ENCODE measurements at places on chromosomes 3 and 15. TPM values are rescaled to one million over a fixed set of nuclear protein-coding genes. Genes with fewer than 3 reads are reported as not detected.

PAQR5 gene
- total RNA-seq = 3.8 TPM

ADAMTSL3 gene
- total RNA-seq = 0.48 TPM

COLQ gene
- 1.00 TPM for total RNA-seq

ZKSCAN7 gene
- 13.0 TPM for total RNA-seq

SLC2A2 gene
- not detected for total RNA-seq

LINS1 gene
- 9.5 TPM for total RNA-seq

CRYGS gene
- 1.8 TPM for total RNA-seq

DNA sequence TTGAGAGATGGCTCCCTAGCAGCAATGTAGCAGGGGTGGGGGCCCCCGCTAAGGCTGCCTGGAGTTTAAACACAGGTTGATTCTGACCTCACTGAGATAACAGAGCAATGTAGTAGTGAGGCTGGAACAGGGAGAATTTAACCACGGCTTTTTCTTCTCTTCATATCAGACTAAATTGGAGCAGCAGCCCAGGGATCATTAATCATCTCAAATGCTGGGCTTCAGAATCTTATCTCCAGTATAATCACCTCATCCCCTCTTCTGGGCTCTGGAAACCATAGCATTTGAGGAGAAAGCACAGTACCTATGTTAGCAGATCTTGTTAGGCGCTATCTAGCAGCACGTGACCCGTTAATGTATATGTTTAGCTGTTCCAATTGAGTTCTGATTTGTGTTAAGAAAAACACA lies 25.4 kb upstream of the DET1 start:
- DNase-seq = no peak

- no peak for DNase-seq
These were observed 26.2 kb downstream of the SLC12A8 start for GRCh38 chr3:125186261-125186787.

GRCh38 chr3:125679258-125679657 lies 84.0 kb upstream of the OSBPL11 start:
- DNase-seq = no peak

DNA sequence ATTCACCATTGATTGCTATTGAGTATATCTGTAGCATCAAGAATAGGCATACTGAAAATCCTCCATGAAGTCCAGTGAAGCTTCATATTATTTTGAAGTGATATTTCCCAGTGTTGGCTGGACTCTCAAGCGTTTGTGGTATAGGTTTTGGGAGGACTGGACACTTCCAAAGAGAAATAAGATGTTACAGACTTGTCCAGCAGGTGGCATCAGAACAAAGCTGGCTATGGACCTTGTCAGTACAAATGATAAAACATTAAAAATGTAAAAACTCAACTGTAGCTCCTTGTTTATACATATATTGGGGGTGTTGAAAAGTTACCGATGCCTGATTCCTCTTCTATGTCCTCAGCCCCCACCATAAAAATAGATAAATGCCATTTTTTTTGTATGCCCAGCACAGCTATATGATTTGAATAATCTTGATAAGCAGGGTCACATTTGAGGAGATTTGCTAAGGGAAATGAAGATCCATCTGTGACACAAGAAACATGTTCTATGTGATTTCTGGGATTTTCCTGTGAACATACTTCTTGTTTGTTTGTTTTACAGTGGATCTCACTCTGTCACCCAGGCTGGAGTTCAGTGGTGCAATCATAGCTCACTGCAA lies 54.5 kb upstream of the GOLGA6B start:
- peak; percentile 37 for DNase-seq

GRCh38 chr15:70466305-70466704 lies 297.1 kb downstream of the UACA start:
- DNase-seq = no peak

DNA sequence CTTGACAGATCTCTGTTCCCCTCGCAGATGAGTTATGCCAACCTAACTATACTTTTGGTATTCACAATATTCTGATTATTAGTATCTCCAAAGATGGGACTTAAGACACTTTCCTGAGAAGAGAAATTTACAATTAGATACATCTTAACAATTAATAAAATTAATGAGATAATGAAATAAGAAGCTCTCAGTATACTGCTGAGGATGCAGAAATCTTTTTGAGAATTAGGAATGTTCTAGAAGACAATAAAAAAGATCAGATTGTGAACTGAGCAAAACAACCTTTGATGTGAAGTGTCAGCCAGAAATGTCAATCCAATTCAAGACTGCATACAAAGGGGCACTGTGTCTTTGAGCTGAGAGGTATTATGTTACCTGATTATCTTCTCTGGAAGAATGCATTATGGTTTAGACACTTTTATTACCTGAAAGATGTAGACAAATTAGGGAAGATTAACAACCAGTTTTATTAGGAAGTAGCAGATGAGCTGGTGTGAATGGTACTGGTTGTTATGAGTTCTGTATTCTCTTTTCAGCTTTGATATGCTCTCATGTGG lies 262.9 kb downstream of the TIGIT start:
- no peak for DNase-seq

DNA sequence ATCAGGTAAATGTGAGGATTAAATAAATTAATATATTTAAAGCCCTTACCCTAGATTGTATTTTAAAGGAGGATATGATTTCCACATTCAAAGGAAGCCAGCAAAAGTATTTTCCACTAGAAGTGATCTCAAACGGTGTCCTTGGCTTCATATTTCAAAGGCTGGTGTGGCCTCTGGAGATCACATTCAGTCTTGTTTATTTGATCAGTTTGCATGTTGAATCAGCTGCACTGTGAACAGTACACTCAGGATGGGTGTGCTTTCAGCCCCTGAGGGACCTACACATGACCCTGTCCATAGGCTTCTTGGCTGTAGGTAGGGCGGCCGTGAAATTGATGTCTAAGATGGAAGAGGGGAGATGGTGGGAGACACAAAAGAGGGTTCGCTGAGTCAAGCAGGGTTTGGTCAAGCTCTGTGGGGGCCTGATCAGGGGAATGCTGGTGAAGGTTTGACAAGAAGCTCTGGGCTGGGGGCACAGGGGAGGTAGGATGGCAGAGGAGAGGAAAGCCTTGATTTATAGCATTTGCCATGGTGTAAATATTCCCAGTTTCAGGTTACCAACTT lies 21.9 kb downstream of the CYP8B1 start:
- no peak for DNase-seq

DNA sequence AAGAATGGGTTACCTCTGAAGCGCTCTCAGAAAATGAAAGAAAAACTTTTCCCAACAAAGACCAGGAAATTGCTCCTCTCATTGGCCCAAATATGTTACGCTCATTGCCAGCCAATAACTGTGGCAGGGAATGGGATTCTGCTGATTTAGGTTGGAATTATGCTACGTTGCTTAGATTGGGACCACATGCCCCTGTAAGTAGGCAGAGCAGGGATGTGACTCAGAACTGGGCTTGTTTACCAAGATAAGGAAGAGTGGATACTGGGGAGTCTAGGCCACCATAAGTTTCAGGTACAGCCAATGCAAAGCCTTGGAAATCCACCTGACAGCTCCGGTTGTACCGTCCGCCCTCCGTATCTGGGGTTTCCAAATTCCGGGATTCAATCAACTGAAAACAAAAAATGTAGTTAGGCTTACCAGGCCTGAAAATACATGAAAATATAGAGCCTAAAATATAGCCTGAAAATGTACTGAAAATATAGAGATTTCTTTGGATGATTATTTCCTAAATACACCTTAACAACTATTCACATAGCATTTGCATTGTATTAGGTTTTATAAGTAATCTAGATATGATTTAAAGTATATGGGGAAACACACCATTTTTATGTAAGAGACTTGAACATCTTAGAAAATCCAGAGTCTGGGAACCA lies 1.5 kb upstream of the TCF12 start:
- no peak for DNase-seq

DNA sequence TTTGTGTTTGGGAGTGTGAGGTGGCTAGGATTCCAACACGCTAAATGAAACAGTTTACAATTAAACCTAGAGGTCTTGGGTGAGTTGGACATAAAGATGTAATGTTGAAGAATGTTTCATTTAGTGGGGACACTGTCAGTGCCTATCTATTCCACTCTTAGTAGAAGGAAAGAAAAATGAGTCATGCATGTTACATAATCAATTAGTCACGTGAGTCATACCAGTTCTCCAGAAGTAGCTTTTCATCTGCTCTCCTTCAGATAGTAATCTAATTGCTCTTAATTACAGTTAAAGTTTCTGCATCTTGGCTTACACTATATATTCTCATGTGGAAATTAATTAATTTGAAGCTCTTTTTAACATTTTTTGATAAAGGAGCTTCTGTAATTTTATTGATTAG lies 115.7 kb upstream of the P2RY1 start:
- no peak for DNase-seq

DNA sequence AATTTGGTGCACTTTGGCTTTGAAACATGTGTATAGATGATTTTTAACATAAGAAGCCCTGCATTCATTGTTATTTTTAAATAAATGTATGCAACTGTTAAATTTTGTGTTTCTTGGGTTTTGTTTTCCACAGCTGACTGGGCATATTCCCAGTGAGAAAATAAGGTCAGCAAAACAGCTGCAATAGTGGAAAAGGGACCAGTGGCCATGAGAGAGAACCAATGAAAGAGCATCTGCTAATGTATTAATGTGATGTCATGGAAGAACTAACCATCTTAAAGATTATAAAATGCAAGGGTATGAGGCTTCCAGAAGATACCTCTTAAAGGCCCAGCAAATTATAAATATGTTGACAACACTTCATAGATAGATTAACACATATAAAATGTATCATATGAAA lies 31.0 kb upstream of the KBTBD12 start:
- no peak for DNase-seq

GRCh38 chr15:76333720-76334437 lies 2.7 kb upstream of the ISL2 start:
- DNase-seq = peak; percentile 83

DNA sequence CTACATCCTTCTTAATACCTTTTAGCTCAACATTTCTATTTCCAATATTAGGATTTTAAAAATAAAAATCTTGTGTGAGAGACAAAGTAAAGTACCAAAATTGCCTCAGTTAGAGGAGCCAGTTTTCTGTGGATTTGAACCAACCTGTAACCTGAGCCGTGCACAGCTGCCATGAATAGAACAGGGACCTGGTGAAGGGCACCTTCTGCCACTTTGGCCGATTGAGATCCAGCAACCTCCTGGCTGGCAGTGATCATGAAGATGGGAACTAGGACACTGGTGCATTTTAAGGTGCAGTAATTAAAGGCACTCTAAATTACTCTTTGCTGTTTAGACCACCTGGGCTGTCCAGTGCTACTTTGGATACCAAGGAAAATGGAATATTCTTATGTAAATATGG lies 34.3 kb upstream of the TRAK1 start:
- peak; percentile 16 for DNase-seq

GRCh38 chr3:12192173-12192572 lies 33.5 kb upstream of the TIMP4 start:
- DNase-seq = no peak

DNA sequence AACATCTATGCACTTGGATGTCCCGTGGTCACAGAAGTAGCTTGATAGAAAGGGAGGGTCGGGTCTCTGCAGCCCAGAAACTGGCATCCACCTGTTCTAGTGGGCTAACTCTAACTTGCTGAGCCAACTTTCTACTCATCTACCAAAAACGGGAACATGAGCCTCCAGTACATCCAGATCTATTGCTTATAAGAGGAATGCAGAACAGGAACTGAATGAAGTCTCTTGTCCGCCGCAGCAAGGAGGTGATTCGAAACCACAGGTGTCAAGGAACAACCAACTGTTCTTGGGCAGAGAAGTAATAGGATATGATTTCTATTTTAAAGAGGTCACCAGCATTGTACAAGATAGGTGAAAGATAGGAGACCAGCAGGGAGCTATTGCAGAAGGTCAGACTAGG lies 17.9 kb downstream of the TERC start:
- no peak for DNase-seq

- no peak for DNase-seq
These were observed 406.8 kb downstream of the SHQ1 start for GRCh38 chr3:72441284-72441994.

DNA sequence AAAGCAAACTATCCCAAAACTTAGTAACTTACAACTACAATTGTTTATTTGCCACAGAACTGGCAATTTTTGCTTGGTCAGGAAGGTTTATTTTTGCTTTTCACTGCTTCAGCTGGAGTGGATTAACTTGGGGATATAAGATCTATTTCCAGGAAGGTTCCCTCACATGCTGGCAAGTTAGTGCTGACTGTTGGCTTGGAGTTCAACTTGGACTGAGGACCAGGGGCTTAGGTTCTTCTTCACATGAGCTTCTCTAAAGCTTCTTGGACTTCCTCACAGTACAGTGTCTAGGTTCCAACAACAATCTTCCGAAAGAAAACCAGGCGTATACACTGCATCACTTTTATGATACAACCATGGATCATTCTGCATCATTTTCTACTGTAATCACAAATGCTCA lies 264.4 kb downstream of the CHL1 start:
- DNase-seq = no peak

GRCh38 chr3:31876331-31876730 lies 104.7 kb downstream of the OSBPL10 start:
- no peak for DNase-seq

Measured in H7 (cell line).